PC-9 (cell line): ENCODE measurements at places on chromosomes 11 and 22. TPM values are rescaled to one million over a fixed set of nuclear protein-coding genes. Genes with fewer than 3 reads are reported as not detected.

DNA sequence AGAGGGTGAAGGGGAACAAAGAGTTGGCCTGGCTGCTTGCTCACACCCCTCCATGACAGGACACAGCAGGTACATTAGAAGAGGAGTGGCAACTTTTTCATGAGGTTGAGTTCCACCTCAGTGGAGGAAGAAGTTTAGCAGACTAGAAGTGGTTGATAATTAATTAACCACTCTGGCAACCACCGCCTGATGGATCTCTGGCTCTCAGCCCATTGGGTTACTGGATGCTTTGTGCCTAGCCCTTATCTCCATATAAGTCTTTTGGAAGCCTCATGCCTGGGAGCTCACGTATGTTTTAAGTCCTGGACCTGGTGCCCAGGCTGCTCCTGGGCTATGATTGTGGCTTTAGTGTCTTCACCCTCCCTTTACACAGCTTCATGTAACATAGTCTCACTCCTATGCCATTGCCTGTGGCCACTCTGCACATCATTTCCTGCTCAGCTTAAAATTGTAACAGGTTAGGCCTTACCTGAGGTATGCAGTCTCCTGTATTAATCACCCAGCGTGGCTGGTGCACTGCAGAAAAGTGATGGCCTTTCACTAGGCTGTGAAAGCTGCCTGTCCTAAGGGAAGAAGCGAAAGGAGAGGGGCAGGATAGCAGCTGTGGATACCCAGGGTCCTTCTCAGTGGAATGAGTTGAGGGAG, 72.7 kb upstream of the CRTAM start:
- H3K27me3 ChIP-seq = no peaks in the 10 kb centered on the region
- no peaks in the 10 kb centered on the region for H3K36me3 ChIP-seq
- H3K4me1 ChIP-seq = no peaks in the 10 kb centered on the region
- DNase-seq = no peak
- no peak overlapping the region for H3K27ac ChIP-seq

DNA sequence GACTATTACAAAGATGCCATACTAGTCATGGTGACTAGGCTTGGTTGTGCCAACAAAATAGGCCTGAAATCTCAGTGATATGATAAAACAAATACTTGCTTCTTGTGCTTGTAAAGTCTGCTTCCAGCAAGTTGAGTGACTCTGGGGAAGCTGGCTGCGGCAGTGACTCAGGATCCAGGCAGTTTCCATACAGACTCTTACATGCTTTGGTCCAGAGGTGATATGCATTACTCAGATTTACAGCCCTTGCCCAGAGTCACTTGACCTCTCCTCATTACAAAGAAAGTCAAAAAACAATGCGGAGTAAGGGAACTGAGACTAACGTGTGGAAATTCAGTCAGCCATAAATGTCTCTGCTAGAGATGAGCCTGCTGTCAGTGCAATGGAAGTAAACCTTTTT, 387.5 kb downstream of the KCNA4 start:
- H3K27me3 ChIP-seq = no peaks in the 10 kb centered on the region
- H3K4me1 ChIP-seq = no peaks in the 10 kb centered on the region
- DNase-seq = no peak

Gene ARHGAP8
- total RNA-seq = 114 and 130 TPM in 2 replicates

DNA sequence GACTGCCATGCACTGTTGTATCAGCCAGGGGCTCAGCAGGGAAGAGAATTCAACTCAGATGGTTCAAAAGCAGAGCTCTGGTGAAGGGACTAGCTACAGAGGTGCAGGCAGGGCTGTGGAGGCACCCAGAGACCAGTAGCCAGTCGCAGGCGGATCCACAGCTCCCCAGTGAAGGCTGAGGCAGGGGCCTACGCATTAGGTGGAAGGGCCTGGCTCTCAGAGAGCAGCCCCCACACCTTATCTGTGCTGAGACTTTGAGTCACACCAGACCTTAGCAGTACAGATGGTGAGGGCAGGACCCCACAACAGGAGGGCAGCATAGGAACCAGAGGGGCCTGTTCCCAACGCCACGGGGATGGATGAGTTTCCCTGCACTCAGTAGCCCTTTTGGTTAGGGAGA, 189.6 kb downstream of the DSCAML1 start:
- no peaks in the 10 kb centered on the region for H3K4me1 ChIP-seq
- no peaks in the 10 kb centered on the region for H3K36me3 ChIP-seq
- H3K27me3 ChIP-seq = peaks cover 100% of the 10 kb centered on the region
- H3K27ac ChIP-seq = no peak overlapping the region

Gene YPEL1
- total RNA-seq = 5.2 and 8.3 TPM in 2 replicates

- H3K27ac ChIP-seq = no peak overlapping the region
- H3K27me3 ChIP-seq = no peaks in the 10 kb centered on the region; the same call in 1 of the 2 replicates
- H3K4me3 ChIP-seq = no peak overlapping the region
Measured at GRCh38 chr11:11313426-11313825, 39.6 kb downstream of the CSNK2A3 start.

- H3K4me3 ChIP-seq = no peak overlapping the region; the same call in 1 of the 2 replicates
- DNase-seq = no peak
- H3K4me1 ChIP-seq = peaks cover 46% of the 10 kb centered on the region
- H3K36me3 ChIP-seq = 0 out of 2 replicates have a peak, but pooled peaks cover 4% of the 10 kb centered on the region
- H3K27me3 ChIP-seq = no peaks in the 10 kb centered on the region
- H3K27ac ChIP-seq = no peak overlapping the region
Measured at GRCh38 chr22:39530692-39531331, 1.7 kb downstream of the RPS19BP1 start.

Gene PATL1
- total RNA-seq = 33.5 and 55.0 TPM in 2 replicates

DNA sequence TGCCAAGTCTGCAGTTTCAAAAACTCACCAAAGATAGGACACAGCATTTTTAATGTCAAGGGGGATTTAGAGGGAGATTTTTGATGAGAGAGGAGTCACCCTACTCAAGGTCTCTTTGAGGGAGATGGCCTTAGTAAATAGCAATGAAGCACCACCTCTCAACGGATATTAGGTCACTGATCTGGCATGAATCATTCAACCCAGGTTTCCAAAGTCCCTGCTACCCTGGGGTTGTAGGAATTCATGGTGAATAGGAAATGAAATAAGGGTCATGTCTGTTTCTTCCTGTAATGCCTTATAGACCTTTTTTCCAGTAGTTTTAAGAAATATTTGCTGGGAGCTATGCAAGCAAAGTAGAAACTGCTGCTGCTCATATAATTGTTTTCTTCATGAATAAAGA, 2154.9 kb downstream of the LRRC4C start:
- H3K27ac ChIP-seq = no peak overlapping the region
- no peak overlapping the region for H3K4me3 ChIP-seq
- DNase-seq = no peak
- no peaks in the 10 kb centered on the region for H3K36me3 ChIP-seq
- H3K27me3 ChIP-seq = no peaks in the 10 kb centered on the region

DNA sequence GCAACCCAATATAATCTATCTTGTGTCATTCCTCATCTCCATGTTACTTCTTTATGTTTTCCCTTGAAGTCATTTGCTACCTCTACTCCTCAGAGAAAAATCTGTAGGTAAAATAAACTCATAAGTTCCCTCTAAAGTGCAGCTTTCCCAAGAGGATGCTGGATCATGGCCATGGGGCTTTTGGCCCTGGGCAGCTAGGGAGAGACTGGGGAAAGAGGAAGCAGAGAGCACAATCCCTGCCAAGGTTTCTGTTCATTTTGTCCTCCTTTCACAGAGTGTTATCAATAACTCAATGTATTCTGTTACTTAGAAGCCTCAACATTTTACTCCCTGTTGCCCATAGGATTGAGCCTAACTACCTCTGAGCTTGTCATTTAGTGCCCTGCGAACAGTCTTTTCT, 9.0 kb downstream of the RNF121 start:
- H3K4me3 ChIP-seq = no peak overlapping the region
- DNase-seq = no peak
- 0 out of 2 replicates have a peak, but pooled peaks cover 18% of the 10 kb centered on the region for H3K36me3 ChIP-seq
- no peaks in the 10 kb centered on the region for H3K27me3 ChIP-seq

Gene PTPRJ
- total RNA-seq = 43.3 and 43.7 TPM in 2 replicates

GRCh38 chr11:127106938-127107337, 106.4 kb upstream of the KIRREL3 start:
- H3K36me3 ChIP-seq = no peaks in the 10 kb centered on the region
- peaks cover 34% of the 10 kb centered on the region for H3K27me3 ChIP-seq
- no peak overlapping the region for H3K4me3 ChIP-seq
- no peaks in the 10 kb centered on the region for H3K4me1 ChIP-seq
- no peak for DNase-seq

GRCh38 chr11:112485280-112485679, 224.6 kb upstream of the PLET1 start:
- no peak for DNase-seq
- no peak overlapping the region for H3K27ac ChIP-seq
- H3K4me3 ChIP-seq = no peak overlapping the region
- H3K36me3 ChIP-seq = no peaks in the 10 kb centered on the region

GRCh38 chr22:29083933-29084591, 11.2 kb downstream of the KREMEN1 start:
- peaks cover 7% of the 10 kb centered on the region for H3K4me1 ChIP-seq
- H3K27me3 ChIP-seq = no peaks in the 10 kb centered on the region
- H3K36me3 ChIP-seq = no peaks in the 10 kb centered on the region
- H3K4me3 ChIP-seq = no peak overlapping the region
- no peak overlapping the region for H3K27ac ChIP-seq

GRCh38 chr11:102115557-102115956, 5.3 kb downstream of the YAP1 start:
- H3K4me1 ChIP-seq = peaks cover 78% of the 10 kb centered on the region

Gene SEPTIN3
- 1.2 and 1.5 TPM in 2 replicates for total RNA-seq

DNA sequence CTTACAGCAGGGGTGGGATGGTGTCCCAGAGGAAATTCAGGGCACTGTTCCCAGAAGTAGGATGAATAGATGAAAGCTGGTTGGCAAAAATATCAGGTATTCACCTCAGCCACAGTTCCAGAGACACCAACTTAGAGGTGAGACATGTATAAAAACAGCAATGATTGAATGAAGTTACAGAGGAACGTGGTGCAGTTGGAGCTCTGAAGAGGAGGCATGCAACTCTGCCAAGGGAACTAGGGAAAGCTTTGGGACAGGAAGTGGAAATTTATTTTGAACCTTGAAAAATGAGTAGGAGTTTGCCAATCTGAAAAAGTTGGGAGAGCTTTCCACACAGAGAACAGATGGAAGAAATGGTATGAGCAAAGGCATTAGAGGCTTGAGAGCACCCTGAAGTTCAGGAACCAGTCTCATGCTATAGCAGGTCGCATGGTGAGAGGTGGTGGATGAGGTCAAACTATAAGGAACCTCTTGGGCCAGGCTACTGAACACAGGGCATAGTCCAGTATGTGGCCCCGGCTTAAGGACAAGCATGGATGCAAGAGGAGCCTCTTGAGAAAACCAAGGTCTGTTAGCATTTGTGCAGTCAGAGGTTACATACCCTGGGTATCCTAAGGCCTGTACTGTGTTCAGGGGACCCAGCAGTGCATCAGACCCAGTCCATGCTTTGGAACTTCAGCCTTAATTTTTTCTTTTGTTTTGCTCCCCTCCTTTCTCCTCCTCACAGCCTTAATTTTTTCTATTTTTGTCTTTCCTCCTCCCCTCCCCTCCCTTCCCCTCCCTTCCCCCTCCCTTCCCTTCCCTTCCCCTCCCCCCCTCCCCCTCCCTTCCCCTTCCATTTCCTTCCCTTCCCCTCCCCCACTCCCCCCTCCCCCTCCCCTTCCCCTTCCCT, 17.5 kb downstream of the PLEKHB1 start:
- no peaks in the 10 kb centered on the region for H3K27me3 ChIP-seq
- peak; percentile 32 for DNase-seq
- no peaks in the 10 kb centered on the region for H3K36me3 ChIP-seq
- peaks cover 14% of the 10 kb centered on the region for H3K4me1 ChIP-seq

Gene CEP57
- 62.1 and 64.5 TPM in 2 replicates for total RNA-seq

- no peaks in the 10 kb centered on the region for H3K36me3 ChIP-seq
- no peak overlapping the region for H3K27ac ChIP-seq
- H3K4me3 ChIP-seq = no peak overlapping the region
- peaks cover 29% of the 10 kb centered on the region for H3K4me1 ChIP-seq
Measured at GRCh38 chr11:11988681-11989261, 19.7 kb downstream of the DKK3 start.

Gene SHANK3
- total RNA-seq = 5.8 and 7.6 TPM in 2 replicates

GRCh38 chr11:107676336-107677057, 35.4 kb downstream of the SLN start:
- no peaks in the 10 kb centered on the region for H3K36me3 ChIP-seq
- no peak overlapping the region for H3K27ac ChIP-seq
- no peaks in the 10 kb centered on the region for H3K4me1 ChIP-seq
- DNase-seq = no peak

Gene CYP2D6
- total RNA-seq = 6.7 TPM in 2 replicates
